ENCODE measurements at places on chromosomes 12 and 14.

DNA sequence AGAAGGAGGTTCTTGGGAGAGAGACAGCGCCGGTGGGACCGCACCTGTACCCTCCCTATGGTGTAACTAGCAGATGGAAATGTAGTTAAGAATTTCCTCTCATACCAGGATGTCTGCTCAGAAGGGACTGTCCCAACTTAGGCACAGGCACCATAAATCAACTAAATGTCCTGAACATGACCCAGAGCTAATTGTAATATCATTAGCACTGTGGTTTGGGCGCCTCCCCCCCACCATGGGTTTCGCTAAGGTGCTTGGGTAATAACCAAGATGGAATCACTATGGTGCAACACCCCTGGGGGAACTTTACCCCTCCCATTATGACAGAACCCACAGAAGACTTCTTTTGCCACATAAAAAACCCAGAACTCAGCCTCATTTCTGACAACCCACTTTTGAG, 15.9 kb downstream of the ZNF641 start:
- DNase-seq: no peak

- DNase-seq: no peak
These were observed at the start of gene SMIM41 for GRCh38 chr12:52079576-52080402. SMIM41 (plus strand) TSS chr12:52079704; CDS start chr12:52079780, 76 bp downstream.

GRCh38 chr12:78208092-78208491, 377.4 kb downstream of the NAV3 start:
- DNase-seq: no peak

DNA sequence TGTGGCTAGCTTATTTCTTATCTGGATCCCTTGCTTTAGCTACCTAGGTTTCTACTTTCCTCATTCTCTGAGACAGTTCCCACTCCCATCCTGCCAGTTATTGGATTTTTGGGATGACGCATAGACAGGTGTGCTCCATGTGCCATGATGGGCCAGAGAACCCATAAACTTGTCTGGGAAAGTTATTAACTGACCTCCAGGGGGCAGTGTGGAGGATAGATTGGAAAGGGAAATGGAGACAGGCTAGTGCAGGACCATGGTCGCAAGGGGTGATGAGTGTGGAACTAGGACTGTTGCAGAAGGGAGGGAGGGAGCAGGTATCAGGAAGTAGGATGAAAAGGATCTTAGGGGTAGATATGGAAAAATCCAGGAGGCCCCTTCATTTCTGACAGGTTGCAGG, 80.3 kb downstream of the ESRRB start:
- no peak for DNase-seq

DNA sequence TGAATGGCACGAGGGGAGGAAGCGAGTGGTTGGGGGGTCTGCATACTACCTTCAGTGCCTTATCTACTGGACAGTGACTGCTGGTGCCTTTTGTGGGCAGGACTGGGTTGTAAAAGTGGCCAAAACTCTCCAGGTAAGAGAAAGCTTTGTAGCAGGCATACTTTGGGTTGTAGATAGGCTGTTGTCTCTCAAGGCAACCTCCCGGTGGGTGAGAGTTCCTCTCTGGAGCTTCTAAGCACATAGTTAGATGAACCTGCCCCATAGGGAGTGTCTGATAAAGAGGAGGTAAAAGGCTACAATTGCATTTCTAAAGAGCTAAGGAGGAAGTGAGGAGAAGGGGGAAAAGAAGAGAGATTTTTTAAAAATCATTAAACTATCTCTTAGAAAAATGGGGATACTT, 4.2 kb upstream of the DAD1 start:
- no peak for DNase-seq

GRCh38 chr12:13784504-13784903, 196.9 kb downstream of the GRIN2B start:
- no peak for DNase-seq

GRCh38 chr14:54338696-54339317, 58.0 kb upstream of the CDKN3 start:
- DNase-seq: no peak

Data from activated CD4-positive, alpha-beta T cell treated with anti-CD3 and anti-CD28 coated beads for 1 hour (primary cell).